Ecto neural progenitor cell (in vitro differentiated cells): ENCODE measurements at places on chromosomes 4 and X.

GRCh38 chr4:118154649-118155048, 120.4 kb downstream of the NDST3 start:
- DNase-seq, result no peak

GRCh38 chr4:8730159-8730558, 137.6 kb downstream of the CPZ start:
- DNase-seq, result no peak

- no peak for DNase-seq
Measured at GRCh38 chr4:8201321-8201781, 2.3 kb downstream of the SH3TC1 start.

GRCh38 chr4:6701371-6701770, 7.7 kb downstream of the S100P start:
- DNase-seq, result no peak

DNA sequence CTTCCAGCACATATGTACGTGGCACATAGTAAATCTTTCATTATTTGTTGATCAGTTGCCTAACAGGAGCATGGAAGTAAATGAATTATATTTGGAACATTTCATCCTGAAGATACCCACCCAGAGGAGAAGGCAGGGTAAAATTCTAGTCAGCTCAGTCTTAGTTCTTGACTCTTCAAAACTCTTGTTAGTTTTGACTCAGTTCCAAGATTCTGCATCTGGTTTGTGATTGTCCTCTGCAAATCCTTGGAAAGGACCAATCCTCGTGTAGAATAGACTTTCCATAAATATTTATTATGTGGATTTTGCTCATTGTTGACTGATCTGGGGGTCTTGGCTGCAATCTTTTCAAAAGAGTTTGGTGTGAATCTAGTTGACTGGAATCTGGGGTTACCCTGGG, 257.5 kb upstream of the FAT1 start:
- DNase-seq, result no peak

DNA sequence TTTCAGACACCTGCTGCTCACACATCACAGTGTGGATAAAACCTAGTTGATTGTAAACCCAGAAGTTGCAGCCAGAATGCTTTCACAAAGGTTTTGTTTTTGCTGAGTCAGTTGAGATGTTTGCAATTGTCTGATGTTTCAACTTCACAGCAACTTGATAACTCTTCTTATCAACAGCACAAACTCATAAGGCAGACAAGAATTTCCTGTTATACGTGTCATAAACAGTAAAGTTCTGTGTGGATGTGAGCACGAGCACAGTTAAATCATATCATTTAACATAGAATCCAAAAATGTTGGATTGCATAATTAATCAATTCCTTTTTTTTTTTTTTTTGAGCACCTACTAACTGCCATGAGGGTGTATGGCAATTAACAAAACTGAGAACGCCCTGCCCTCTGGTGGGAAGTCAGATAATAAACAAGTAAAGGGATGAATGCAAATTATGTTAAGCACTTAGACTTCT, 512.2 kb downstream of the PDHA2 start:
- no peak for DNase-seq

GRCh38 chr4:108060164-108060563, 70.5 kb downstream of the HADH start:
- DNase-seq, result no peak

- DNase-seq, result no peak
Measured at GRCh38 chrX:133332737-133333136, 82.6 kb downstream of the GPC4 start.

- DNase-seq, result no peak
Measured at GRCh38 chrX:71541210-71542022, 8.5 kb downstream of the OGT start.

DNA sequence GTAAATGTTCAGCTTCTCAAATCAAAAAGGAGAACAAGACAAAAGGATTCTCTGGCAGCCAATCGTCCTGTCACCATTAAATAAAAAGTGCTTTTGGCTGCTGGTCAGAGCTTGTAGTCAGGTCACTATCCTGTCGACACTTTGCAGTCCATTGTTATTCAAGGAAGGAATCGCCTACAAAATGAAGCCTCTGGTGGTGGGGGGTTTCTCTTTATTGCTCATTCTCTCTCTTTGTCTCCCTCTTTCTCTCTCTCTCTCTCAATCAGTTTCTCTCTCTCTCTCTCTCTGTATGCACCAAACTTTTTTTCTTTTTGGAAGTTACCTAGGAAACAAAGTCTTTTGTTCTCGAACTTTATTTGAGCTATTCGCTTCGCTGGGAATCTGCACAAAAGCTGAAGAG, 17.6 kb upstream of the SCML1 start:
- DNase-seq, result no peak

- no peak for DNase-seq
Measured at GRCh38 chr4:73589887-73590801, 30.1 kb downstream of the RASSF6 start.

GRCh38 chr4:95371476-95372224, 177.1 kb downstream of the UNC5C start:
- DNase-seq, result no peak
